GF-D8 (cell line): ENCODE measurements at places on chromosomes 4 and X.
A peak's percentile ranks its signal among the peaks of the same experiment; 100 is the strongest.

- no peak for DNase-seq
These were observed 261.5 kb downstream of the GPC3 start for GRCh38 chrX:133723930-133724329.

DNA sequence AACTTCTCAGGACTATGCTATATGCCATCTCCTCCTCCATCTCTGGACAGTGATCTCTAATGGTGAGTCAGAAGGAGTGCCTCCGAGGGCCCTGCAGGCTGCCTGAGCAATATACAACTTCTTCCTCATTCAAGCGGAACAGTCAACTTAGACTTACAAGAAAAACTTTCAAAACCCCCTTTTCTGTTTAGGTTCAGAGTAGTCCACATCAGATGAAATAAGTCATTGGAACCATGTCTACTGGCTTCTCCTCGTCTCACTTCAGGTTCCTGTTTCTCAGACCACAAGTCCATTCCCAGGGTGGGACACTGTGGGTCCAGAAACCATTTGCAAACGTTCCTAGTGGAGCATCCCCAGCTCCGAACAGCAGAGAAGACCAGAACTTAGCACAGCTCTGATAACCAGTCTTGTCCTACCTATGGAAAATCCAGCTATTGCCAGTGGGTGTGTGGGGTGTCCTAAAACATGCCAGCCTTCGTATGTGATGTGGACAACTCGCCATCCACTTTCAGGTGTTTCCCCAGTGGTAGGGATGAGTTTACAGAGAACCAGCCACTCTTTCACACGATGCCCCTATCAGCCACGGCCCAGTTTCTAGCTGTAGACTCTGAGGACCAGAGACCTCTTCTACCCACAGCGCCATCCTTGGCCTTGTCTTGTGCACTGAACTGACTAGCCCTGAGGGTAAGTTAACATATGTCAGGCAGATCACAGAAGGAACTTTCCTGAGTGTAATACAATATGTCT, 32.7 kb upstream of the NKRF start:
- DNase-seq: no peak

DNA sequence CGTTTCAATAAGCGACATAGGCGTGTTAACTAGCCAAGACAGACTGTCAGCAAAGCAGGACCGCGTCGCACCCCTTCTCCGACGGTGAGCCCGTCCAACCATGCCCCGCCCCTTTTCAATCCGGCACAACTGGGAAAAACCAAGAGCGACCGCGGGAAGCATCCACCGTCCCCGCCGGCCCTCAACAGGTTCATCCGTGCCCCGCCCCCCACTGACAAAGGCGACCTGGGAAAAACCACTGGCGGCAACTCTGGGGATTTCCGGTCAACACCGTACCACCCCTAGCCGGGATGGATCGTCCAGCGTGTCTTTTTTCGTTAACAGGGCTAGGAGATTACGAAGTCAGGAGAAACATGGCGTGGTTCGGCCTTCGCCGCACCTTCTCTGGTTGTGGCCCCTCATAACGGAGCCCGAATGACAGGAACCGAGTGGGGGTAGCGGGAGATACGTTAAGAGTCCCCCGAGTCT, 377 bp downstream of the TIMM17B start:
- peak; percentile 1 for DNase-seq

GRCh38 chr4:128335541-128335940, 47.9 kb upstream of the PGRMC2 start:
- DNase-seq: no peak

- no peak for DNase-seq
These were observed 616.5 kb upstream of the LCORL start for GRCh38 chr4:18638031-18638430.

GRCh38 chrX:11269006-11269405, 24.2 kb upstream of the AMELX start:
- DNase-seq: no peak

DNA sequence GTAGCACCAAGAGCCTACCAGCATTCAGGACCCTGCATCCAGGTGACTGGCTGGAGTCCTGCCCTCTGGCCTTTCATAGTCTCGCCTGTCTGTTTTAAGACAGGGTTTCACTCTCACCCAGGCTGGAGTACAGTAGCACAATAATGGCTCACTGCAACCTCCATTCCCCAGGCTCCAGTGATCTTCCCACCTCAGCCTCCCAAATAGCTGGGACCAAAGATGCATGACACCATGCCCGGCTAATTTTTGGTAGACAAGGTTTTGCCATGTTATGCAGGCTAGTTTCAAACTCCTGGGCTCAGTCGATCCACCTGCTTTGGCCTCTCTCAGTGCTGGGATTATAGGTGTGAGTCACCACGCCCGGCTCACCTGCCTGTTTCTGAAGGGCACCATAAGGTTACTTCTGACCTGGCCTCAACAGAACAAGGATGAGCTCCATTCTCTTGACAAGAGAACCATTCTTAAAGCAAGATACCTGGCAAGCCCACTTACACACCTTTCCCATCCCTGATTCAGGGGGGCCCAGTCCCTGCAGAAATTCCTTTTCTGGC, 6.7 kb downstream of the RPS4X start:
- DNase-seq: no peak
